NB4 (cell line): ENCODE measurements at places on chromosomes 7 and 10.
A peak's percentile ranks its signal among the peaks of the same experiment; 100 is the strongest.

DNA sequence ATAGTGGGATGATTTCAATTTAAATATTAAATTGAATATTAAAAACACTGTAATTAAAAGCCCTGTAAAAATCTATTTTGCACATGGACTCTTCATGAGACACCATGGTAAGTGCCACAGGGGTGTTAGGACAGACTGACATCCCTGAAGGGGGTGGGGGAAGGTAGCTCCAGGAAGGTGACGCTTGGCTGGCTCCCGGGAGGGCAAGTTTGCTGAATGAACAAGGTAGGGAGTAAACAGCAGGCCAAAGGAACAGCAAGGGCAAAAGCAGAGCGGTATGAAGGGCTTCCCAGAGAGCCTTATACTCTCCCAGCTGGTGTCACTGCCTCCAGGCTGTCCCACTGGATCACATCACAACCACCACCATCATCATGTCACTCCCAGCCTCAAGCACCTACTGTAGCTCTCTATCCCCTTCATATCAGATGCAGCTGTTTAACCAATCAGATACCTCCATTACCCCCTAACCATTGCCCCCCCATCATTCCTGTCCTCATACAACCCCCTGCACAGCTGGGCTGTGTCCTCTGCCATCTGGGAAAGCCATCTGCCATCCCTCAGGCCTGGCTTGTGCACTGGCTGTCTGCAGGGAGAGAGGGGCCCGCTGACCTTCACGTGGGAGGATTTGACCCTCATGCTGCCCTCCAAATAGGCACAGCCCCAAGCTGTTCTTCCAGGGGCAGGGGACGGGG lies 19.5 kb downstream of the HSPA12A start:
- DNase-seq, result no peak

- no peak for DNase-seq
These were observed 110.9 kb upstream of the HDAC9 start for GRCh38 chr7:18384491-18385143.

- DNase-seq, result no peak
These were observed 431.9 kb downstream of the TNS3 start for GRCh38 chr7:47149971-47150370.

DNA sequence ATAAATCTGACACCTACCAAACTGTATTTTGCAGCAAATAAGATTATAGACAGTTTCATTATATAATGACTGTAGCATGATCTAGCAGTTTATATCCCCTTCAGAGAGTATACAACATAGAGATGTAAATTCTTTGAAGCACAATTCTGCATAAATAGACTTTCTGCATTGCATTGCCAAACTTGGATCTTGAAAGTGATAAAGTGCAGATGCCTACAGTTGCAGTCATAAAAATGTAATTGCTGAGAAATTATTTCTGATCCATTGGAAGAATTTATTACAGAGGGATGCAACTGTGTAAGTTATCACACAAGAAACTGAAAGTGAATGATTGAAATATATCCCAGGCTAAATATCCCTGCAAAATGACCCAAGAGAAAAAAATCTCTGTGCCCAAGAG lies 65.1 kb downstream of the CTNNA3 start:
- DNase-seq, result no peak

DNA sequence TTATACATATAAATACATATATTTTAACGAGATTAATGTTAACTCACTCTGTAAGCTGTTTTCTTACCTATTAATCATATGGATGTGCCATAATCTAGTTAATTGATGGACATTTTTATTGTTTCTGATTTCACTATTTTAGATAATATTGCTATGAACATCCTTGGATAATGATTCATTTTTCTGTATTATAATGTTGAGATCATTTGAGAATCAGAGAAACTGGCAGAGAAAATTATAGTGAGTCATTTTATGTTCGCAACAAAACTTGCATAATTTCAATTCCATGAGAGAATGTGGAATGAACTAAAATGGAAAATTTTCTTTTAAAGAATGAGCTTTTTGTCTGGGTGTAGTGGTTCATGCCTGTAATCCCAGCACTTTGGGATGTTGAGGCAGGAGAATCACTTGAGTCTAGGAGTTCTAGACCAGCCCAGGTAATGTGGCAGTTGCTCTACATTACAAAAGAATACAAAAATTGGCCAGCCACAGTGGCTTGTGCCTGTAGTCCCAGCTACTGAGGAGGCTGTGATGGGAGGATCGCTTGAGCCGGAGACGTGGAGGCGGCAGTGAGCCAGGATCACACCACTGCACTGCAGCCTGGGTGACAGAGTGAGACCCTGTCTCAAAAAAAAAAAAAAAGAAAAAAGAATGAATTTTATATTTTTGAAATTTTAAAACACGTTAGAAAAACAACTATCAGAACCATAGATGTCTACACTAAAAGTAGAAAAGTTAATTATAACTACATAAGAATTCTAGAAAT lies 40.5 kb downstream of the PAPSS2 start:
- no peak for DNase-seq

DNA sequence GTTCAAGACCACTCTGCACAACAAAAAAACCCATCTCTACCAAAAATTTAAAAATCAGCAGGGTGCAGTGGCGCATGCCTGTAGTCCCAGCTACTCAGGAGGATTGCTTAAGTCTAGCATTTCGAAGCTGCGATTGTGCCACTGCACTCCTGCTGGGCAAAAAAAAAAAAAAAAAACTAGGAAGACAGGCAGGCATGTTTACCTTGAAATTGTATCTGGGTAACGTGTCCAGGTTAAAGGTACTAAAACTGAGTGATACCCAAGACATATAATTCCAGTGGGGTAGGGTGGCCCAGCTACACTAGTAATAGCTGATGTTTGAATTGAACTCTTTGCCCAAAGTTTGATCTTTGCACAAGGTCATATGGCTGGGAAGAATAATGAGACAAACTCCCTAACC lies 16.2 kb downstream of the GHITM start:
- peak; percentile 57 for DNase-seq

GRCh38 chr7:16916738-16917137 lies 35.0 kb upstream of the AGR3 start:
- DNase-seq, result no peak
